Transverse colon (tissue), 4 donors: ENCODE measurements at places on chromosomes 7 and 10. TPM values are rescaled to one million over a fixed set of nuclear protein-coding genes. Genes with fewer than 3 reads are reported as not detected.

Gene R3HCC1L
- 25.1 TPM for total RNA-seq

Gene ADGRA1
- not detected for total RNA-seq

DNA sequence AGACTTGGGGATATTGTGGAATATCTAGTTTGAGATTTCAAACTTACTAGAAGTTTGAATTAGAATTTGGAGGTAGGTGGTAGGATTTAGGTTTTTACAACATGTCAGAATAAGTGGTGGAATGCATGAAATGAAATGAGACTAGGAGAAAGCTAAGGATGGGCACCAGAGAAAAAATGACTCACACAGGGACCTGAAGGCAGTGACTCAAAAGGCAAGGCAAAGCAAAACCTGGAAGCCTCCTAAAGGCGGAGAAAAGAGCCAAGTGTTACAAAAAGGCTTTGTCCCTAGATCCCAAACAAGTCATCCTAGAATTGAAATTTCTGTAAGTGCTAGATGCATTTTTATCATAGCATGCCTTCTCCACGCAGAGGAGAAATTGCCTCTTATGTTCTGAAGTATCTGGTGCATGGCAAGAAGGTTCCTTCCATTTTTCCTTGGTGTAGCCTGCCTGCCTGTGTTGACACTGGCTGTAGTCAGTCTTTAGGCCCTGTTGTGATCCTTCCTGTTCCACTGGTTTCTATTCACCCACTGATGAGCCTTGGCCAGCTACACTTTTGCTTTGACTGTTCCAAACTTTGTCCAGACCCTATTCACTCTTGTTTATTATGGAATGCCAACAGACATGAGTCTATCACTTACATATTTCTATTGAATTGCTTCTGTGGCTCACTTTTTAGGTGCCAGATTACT is 109.3 kb downstream of the ETV1 start:
- no peak overlapping the region for H3K27ac ChIP-seq
- no peaks in the 10 kb centered on the region for H3K4me1 ChIP-seq
- DNase-seq, result no peak

DNA sequence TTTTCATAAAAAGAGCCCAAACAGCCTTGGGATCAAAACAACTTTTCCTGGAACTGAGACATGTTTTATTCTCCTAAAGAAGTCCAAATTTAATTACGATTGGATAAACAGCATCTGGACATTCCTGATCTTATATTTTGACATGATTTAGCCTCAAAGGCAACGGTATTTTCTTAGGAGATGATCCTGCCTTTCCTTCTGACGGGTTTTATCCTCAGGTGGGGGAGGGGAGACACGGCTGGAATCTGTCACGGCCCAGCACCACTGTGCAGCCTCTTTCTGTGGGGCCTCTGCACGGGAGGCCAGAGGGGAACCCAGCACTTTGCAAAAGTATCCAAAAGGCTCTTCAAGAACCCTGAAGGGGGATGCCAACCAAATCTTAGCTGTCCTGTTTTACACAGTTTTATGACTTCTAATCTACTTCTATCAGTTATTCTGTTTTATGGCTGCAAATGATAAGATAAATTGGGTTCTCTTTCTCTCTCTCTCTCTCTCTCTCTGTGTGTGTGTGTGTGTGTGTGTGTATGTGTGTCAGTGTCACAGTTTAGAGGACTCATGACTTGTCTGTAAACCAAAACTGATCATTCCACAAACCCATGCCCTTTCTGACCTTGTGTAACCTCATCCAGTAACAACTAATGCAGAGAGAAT is 321.1 kb upstream of the NPVF start:
- H3K4me1 ChIP-seq, result no peaks in the 10 kb centered on the region
- H3K27ac ChIP-seq, result no peak overlapping the region
- H3K4me3 ChIP-seq, result no peak overlapping the region
- no peaks in the 10 kb centered on the region for H3K27me3 ChIP-seq
- H3K36me3 ChIP-seq, result no peaks in the 10 kb centered on the region
- DNase-seq, result no peak

Gene UNCX
- not detected for total RNA-seq

Gene NMT2
- total RNA-seq, result 5.2 TPM

- H3K27me3 ChIP-seq, result no peaks in the 10 kb centered on the region
- no peak overlapping the region for H3K27ac ChIP-seq
- no peak overlapping the region for H3K4me3 ChIP-seq
- no peak for DNase-seq
- H3K4me1 ChIP-seq, result peaks cover 6% of the 10 kb centered on the region
Observed at GRCh38 chr10:59829601-59830000, 76.3 kb upstream of the MRLN start.

DNA sequence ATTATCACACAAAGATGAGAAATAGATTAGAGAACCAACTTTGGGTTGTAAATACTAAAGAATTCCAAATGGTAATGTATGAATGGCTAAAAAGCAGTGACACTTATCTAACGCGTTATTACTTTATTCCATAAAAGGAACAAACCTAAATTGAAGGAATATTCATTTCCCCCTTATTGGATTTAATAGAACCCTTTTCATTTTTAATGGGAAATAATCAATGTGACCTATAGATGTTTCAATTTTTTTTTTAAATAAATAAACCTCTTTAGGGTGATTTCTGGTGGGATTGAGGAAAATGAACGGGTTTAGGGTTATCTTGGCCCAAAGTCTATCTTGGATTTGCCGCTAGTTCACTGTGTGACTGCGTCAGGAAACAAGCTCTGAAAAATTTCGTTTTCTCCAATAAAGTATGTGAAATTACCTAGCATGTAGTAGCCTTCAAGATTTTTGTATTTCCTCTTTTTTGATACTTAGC is 1.9 kb upstream of the ACBD5 start:
- no peaks in the 10 kb centered on the region for H3K27me3 ChIP-seq
- H3K27ac ChIP-seq, result peak overlapping the region; percentile 99
- peak overlapping the region; percentile 63 for H3K4me3 ChIP-seq
- no peak for DNase-seq

DNA sequence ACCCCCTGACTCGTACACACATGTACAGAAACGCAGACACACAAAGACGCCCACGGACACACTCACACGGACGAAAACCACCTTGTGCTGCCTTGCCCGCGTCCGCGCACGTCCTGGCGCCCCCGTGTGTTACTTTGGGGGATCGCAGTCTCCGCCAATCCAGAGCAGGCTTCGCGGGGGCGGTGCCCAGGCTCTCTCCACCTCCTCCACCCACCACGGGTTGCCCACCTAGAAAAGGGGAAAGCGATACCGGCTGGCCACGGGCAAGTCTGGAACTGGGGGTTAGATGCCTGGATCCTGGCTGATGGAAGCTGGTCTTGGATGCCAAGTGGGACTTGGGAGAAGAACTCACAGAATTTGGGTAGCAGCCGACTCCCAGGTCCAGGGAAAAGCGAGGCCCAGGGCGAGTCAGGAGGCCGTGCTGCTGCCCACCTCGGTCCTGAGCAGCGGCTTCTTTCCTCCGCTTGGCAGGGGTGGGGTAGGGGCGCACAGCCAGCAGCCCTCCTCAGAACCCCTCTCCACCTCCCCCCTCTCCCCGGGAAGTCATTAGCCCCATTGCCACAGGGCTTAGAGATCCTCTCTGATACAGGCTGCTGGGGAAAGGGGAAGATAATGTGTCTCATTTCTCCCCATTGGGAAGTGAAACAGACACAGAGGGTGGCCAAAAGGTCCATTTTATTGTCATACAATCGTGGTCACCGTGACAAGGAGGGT is 4.6 kb upstream of the VGF start:
- H3K4me3 ChIP-seq, result no peak overlapping the region
- H3K4me1 ChIP-seq, result peaks cover 42% of the 10 kb centered on the region
- peaks cover 98% of the 10 kb centered on the region for H3K27me3 ChIP-seq
- DNase-seq, result peak; percentile 79
- H3K27ac ChIP-seq, result no peak overlapping the region
- no peaks in the 10 kb centered on the region for H3K36me3 ChIP-seq

DNA sequence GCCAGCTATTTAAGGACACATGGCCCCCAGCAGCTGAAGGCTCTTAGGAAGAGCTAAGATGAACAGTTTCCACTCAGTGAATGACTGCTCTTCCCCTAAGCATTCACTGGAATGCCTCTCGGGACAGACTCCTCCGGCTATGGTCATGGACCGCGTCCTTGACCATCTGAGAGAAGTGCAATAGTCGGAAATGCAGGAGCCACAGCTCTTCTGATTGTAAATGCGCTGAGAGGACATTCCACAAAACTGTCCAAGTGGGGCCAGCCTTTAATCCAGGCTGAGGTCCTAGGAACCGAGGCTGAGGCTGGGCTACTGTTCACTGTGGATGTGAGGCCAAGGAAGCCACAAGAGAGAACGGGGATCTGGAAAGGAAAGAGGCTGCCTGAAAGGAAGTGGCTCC is 162.0 kb upstream of the TMEM72 start:
- H3K27ac ChIP-seq, result no peak overlapping the region
- DNase-seq, result no peak
- H3K36me3 ChIP-seq, result no peaks in the 10 kb centered on the region
- H3K4me3 ChIP-seq, result no peak overlapping the region

Gene MEST
- total RNA-seq, result 49.0 TPM

Gene TAS2R39
- total RNA-seq, result not detected

GRCh38 chr7:73918926-73919693 is 58.2 kb downstream of the TMEM270 start:
- no peak overlapping the region for H3K4me3 ChIP-seq
- H3K27ac ChIP-seq, result no peak overlapping the region
- no peak for DNase-seq
- no peaks in the 10 kb centered on the region for H3K36me3 ChIP-seq
- H3K4me1 ChIP-seq, result no peaks in the 10 kb centered on the region
- no peaks in the 10 kb centered on the region for H3K27me3 ChIP-seq

- no peak overlapping the region for H3K4me3 ChIP-seq
- H3K27me3 ChIP-seq, result no peaks in the 10 kb centered on the region
- no peaks in the 10 kb centered on the region for H3K36me3 ChIP-seq
- no peaks in the 10 kb centered on the region for H3K4me1 ChIP-seq
Observed at GRCh38 chr7:28347475-28348318, 64.6 kb upstream of the CREB5 start.

- DNase-seq, result peak; percentile 35
- no peak overlapping the region for H3K4me3 ChIP-seq
- H3K4me1 ChIP-seq, result no peaks in the 10 kb centered on the region
- no peak overlapping the region for H3K27ac ChIP-seq
Observed at GRCh38 chr7:142357953-142358520, 100.2 kb upstream of the PRSS58 start.

Gene SPDYE8
- total RNA-seq, result not detected
